ENCODE measurements at places on chromosomes 7 and 10.

GRCh38 chr7:130881091-130881798, 147.2 kb upstream of the KLF14 start:
- DNase-seq = no peak

GRCh38 chr10:112838784-112839481, 111.1 kb upstream of the TCF7L2 start:
- peak; percentile 62 for DNase-seq

- no peak for DNase-seq
These were observed 79.6 kb upstream of the KAT6B start for GRCh38 chr10:74746813-74747212.

GRCh38 chr10:77455561-77455960, 182.0 kb downstream of the KCNMA1 start:
- no peak for DNase-seq

DNA sequence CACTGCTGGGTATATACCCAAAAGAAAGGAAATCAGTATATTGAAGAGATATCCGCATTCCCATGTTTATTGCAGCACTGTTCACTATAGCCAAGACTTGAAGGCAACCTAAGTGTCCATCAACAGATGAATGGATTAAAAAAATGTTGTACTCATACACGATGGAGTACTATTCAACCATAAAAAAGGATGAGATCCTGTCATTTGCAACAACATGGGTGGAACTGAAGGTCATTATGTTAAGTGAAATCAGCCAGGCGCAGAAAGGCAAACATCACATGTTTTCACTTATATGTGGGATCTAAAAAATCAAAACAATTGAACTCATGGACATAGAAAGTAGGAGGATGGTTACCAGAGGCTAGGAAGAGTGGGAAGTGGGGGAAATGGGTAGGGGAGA, 19.3 kb downstream of the NRCAM start:
- DNase-seq = no peak

DNA sequence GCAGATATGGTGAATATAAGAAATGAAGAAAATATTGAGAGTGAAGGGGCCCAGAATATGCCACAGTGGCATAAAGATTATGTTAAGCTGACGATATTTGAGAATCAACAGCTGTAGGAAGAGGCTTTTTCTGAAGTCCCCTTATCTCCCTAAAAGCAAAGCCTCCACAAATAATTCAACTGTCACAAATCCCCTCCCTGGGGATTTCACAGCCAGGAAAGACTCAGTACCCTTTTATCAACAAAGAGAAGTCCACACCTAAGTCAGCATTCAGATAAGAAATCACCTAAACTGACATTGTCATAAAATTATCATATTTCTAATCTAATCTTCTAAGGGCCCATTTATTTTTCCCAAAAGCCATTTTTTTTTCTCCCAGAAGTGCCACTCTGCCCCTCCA, 284.9 kb upstream of the VWC2 start:
- no peak for DNase-seq

DNA sequence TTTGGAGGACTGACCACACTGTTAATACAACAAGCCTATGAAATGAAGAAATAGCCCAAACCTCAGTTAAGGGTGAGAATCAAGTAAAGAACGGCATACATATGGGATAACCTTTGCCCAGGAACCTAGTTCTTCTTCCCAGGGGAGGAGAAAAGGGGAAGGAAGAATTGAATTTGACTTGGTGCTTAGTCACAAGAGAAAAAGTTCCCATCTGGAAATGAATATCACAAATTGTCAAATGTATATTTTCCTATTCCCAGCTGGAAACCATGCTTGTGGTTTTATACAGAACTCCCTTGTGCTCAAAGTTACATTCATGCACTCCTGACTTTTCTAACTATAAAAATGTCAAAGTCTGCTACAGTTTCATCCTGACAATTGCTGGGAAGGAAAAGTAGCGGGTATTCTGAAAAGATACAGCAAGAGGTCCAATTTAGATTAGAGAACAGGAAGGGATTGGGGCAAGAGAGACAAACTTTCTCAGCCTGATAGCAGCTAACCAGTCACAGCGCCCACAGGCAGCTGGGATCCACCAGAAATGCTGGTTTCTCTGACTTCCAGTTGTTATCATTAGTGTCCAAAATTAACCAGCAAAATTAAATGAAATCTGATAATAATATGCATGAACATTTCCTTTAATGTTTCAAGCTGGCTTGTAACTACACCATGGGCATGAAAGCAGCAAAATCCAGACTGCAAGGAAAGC, 18.6 kb upstream of the GSAP start:
- no peak for DNase-seq

GRCh38 chr7:4102231-4102841, 579.8 kb upstream of the FOXK1 start:
- no peak for DNase-seq

DNA sequence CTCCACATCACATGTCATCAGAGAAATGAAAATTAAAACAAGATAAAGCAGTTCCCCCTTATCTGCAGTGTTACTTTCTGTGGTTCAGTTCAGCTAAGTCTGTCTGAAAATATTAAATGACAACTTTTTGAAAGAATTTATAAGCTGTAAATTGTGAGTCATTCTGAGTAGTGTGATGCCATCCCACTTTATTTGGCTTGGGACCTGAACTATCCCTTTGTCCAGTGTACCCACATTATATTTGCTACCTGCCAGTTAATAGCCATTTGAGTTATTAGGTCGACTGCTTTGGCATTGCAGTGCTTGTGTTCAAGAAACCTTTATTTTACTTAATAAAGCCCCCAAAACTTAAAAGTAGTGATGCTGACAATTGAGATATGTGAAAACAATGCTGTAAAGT, 804.2 kb downstream of the ANKRD7 start:
- DNase-seq = no peak

DNA sequence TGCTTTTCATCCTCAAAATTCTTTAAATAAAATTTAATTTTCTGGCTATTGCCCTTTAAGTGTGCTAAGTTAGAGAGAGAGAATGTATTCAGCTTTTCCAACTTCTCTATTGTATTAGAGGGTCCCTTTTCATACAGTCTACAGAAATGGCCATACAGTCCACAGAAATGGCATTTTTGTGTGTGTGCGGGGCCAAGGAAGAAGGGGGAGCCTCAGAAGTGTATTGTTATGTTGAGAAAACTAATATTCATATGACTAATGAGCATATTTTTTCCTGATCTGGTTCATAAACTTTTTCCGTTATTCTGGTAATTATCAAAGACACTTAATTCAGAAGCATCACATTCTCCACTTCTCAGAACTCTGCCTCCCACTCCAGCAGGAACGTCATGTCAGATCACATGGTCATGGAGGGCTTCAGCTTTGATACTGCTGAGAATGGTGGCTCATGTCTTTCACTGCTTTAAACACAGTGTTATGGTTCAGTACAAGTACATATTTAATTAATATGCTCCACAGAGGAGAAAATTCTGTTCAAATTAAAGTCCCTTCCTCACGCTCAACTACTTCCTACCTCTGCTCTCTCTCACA, 37.1 kb downstream of the ELMO1 start:
- DNase-seq = no peak

- DNase-seq = no peak
These were observed 30.9 kb upstream of the CALU start for GRCh38 chr7:128708235-128708634.

DNA sequence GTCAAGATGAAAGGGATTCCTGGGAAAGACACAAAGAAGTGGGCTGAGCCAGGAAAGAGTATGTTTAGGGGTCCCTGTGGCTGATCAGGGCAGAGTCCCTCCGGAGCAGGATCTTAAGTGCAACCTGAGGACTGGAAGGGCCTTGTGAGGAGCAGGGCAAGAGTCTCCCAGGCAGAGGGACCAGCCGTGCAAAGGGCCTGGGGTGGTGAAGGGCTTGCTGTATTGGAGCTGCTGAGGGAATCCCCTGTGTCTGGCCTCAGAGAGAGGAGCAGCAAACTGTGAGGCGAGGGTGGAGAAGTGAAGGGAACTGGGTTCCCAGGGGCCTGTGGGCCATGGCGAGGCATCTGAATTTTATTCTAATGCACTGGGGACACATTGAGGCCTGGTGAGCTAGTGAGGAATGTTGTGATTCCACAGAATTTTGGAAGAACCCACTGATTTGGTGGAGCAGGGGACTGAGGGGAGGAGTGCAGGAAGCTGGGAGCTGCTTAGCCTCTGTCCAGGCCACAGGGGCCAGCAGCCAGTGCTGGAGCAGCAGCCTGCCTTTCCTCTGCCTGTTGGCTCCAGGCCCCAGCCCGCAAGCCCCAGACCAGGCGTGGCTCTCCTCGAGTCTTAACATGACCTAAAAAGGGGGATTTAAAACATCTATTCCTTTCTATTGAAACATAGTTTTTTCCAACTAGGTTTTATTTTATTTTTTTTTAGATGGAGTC, 138.4 kb upstream of the IGFBP3 start:
- no peak for DNase-seq
